ENCODE measurements at places on chromosomes 16 and 17.

GRCh38 chr16:53041320-53042051 is 11.2 kb downstream of the CHD9NB start:
- no peak for DNase-seq

- DNase-seq = no peak
These were observed 10.6 kb downstream of the NAA60 start for GRCh38 chr16:3454093-3454492.

- no peak for DNase-seq
These were observed 258.8 kb upstream of the CDH5 start for GRCh38 chr16:66107661-66108060.

GRCh38 chr16:19696328-19696727 is 21.7 kb downstream of the KNOP1 start:
- peak; percentile 59 for DNase-seq

DNA sequence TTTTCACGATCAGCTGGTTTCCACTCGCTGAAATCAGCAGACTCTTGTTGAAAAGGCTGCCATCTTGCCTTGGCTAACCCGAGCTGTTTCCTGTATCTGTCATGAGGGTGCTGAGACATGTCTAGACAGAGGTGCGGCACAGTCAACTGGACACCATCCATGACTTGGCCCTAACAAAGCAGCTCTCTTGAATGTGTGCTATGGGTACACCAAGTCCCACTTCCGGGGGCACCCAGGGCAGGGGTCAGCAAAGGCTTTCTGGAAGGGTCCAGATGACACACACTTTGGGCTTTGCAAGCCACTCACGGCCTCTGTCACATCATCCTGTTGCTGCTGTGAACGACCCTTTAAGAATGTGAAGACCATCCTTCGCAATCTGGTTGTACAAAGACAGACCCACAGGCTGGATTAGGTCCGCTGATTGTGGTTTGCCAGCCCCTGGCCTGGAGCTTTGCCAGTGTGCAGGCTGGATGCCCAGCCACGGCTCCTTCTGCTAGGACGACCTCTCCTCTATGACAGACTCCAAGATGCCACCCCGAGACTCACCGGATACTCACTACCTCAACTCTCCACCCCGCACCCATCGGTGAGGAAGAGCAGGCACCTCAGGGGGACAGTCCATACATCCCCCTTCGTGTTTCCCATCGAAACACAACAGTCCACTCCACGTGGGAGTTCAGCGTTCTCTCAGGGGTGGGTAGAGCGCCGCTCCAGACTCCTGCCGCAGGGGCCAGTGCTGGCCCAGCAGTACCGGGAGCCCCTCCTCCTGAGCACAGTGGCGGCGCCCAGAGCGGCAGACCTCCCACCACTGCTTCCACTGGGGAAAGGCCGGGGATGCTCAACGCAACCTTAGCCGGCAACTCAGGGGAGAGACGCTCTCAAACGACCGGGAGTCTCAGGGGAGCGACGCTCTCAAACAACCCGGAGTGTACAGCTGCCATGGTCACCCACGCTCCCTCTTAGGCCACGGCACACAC is 123.5 kb downstream of the ANKRD11 start:
- no peak for DNase-seq
